ENCODE measurements at places on chromosomes 16 and 17. TPM values are rescaled to one million over a fixed set of nuclear protein-coding genes. Genes with fewer than 3 reads are reported as not detected.

TAT gene
- total RNA-seq: 0.07 TPM

CA10 gene
- 0.29 TPM for total RNA-seq

CACNG4 gene
- 10.1 TPM for total RNA-seq

MEIOC gene
- total RNA-seq: 0.11 TPM

MAP2K4 gene
- total RNA-seq: 57.5 TPM

TBC1D28 gene
- 0.18 TPM for total RNA-seq

TBC1D26 gene
- total RNA-seq: 2.8 TPM

GRCh38 chr17:36545077-36545464 lies 352 bp downstream of the GGNBP2 start:
- H3K27me3 ChIP-seq: no peaks in the 10 kb centered on the region
- peak overlapping the region; percentile 96 for H3K4me3 ChIP-seq
- H3K27ac ChIP-seq: peak overlapping the region; percentile 100
- no peak for DNase-seq
- peaks cover under 1% of the 10 kb centered on the region for H3K36me3 ChIP-seq

DNA sequence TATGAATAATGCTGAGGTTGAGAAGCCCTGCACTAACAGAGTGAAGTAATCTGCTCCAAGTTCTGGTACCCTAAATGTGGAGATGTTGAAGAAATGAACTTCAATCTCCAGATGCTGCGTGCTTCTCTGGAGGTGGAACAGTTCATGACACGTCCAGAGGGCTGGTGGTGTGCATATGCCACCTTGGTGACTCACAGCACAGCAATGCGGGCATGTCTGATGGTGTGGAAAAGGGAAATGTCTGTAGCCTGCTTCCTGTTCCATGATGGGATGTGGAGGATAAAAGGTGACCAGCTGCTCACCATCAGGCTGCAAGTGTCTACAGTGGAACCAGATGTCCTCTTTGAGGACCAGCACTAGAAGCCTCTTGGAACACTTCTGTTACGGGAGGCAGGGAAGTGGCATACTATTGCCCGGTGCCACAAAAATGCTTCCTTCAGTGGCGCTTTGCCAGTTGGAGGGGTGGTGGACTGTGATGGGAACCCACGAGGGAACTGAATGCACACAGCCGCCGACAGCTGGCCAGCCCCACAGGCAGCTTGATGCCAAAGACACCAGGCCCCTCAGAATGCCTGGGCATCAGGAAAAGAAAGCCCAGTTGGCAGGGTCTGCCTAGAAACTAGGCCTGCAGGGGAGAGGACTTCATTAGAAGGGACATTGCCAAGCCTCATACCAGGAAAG lies 19.9 kb downstream of the SNX11 start:
- no peaks in the 10 kb centered on the region for H3K4me1 ChIP-seq
- DNase-seq: no peak
- no peak overlapping the region for H3K4me3 ChIP-seq
- H3K27ac ChIP-seq: no peak overlapping the region
- no peaks in the 10 kb centered on the region for H3K27me3 ChIP-seq
- peaks cover 11% of the 10 kb centered on the region for H3K36me3 ChIP-seq

- H3K4me1 ChIP-seq: peaks cover 26% of the 10 kb centered on the region
- no peak for DNase-seq
- H3K4me3 ChIP-seq: no peak overlapping the region
Measured at GRCh38 chr16:3980253-3981111, 100.0 kb upstream of the CREBBP start.

DNA sequence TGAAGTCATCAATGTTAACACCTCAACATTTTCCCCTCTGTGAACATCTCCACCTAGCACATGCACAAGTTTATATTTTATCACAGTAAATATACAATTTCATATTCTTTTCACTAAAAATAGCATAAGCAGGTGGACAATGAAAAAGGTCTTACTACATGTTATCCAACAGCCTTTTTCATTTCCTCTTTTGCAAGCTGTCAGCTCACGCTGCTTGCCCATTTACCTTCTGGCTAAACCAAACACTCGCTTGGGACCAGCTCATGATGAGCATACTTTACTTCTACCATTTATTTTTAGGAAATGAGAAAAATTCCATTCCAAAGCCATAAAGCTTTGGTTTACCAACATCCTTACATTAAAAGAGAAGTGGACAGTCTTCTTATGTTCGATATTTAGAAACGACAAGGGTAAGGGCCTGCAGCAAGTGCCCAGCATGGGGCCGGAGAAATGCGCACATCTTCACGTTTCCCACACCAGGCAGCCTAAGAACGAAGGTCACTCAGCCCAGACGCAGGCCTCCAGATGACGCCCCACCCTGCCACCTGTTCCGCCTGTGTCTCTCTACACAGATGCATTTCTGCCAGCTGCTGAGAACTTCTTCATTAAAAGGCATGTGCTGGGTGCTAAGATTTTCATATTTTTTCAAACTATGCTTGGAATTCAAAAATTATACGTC lies 13.9 kb downstream of the SNN start:
- H3K27ac ChIP-seq: no peak overlapping the region
- DNase-seq: no peak
- H3K36me3 ChIP-seq: peaks cover 44% of the 10 kb centered on the region
- no peaks in the 10 kb centered on the region for H3K27me3 ChIP-seq
- H3K4me3 ChIP-seq: no peak overlapping the region

- no peaks in the 10 kb centered on the region for H3K27me3 ChIP-seq
- no peak overlapping the region for H3K27ac ChIP-seq
- H3K36me3 ChIP-seq: peaks cover 11% of the 10 kb centered on the region
Measured at GRCh38 chr16:11073407-11073999, 129.1 kb downstream of the CLEC16A start.

GRCh38 chr16:57186872-57187854 lies 1.0 kb downstream of the RSPRY1 start:
- peak; percentile 41 for DNase-seq
- H3K4me3 ChIP-seq: peak overlapping the region; percentile 95
- H3K36me3 ChIP-seq: peaks cover 3% of the 10 kb centered on the region

- peaks cover 7% of the 10 kb centered on the region for H3K36me3 ChIP-seq
- H3K4me3 ChIP-seq: peak overlapping the region; percentile 60
- no peak overlapping the region for H3K27ac ChIP-seq
- DNase-seq: no peak
Measured at GRCh38 chr17:42781639-42782165, 1.3 kb downstream of the WNK4 start.

GRCh38 chr17:12982224-12982623 lies 35.6 kb downstream of the ELAC2 start:
- no peaks in the 10 kb centered on the region for H3K27me3 ChIP-seq
- H3K4me3 ChIP-seq: no peak overlapping the region
- peaks cover 2% of the 10 kb centered on the region for H3K36me3 ChIP-seq
- no peak for DNase-seq

DNA sequence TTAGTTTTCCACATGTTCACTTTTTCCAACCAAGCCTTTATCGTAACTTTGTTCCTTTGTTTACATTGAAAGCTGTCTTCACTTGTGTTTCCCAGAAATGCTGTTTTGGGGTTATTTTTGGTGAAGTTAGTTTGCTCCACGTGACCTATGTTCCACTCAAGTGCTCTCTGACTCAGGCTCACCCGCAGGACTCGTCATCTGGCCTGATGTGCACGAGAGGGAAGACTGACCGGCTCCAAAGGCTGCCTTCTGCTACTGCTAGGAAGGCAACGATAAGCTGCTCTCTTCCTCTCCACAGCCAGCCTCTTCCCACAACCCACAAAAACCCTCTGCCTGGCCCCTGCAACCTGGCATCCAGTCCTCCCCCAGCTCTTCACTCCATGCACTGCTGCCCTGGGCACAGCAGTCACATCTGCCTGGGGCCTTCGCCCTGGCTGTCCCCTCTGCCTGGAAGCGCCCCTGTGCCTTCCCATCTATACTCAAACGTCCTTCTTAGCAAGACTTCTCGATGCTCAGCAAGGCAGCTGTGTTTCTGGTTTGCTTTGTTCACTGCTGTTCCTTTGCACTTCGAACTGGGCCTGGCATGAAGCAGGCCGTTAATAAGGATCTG lies 28.0 kb downstream of the ZCCHC14 start:
- no peak overlapping the region for H3K4me3 ChIP-seq
- H3K27ac ChIP-seq: peak overlapping the region; percentile 88
- peaks cover 43% of the 10 kb centered on the region for H3K4me1 ChIP-seq
- H3K27me3 ChIP-seq: no peaks in the 10 kb centered on the region
- H3K36me3 ChIP-seq: peaks cover 2% of the 10 kb centered on the region

DNA sequence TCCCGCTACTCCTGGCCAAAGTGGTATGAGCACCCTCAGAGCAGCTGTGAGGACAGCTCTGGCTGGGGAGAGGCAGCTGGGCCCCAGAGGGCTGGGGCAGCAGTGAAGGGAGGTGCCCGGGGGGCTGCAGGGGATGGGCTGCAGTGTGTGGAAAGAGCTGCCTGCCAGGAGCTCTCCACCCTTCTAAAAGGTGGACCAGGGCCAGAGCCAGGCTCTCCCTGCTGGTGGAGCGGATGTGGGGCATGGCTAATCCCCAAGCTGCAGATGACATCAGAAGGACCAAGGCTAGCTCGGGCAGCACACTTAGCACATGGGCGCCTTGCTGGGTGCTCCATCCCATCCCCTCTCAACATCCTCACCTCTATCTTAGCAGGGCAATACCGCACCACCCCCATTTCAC lies 103.1 kb downstream of the SDK2 start:
- DNase-seq: no peak
- H3K36me3 ChIP-seq: no peaks in the 10 kb centered on the region
- no peak overlapping the region for H3K4me3 ChIP-seq
- peaks cover 27% of the 10 kb centered on the region for H3K4me1 ChIP-seq

GRCh38 chr16:75573955-75574354 lies 7.8 kb downstream of the GABARAPL2 start:
- H3K27me3 ChIP-seq: no peaks in the 10 kb centered on the region
- no peak overlapping the region for H3K27ac ChIP-seq
- no peak for DNase-seq

- no peak for DNase-seq
- no peaks in the 10 kb centered on the region for H3K27me3 ChIP-seq
- peak overlapping the region; percentile 16 for H3K27ac ChIP-seq
- H3K4me3 ChIP-seq: no peak overlapping the region
- peaks cover 49% of the 10 kb centered on the region for H3K4me1 ChIP-seq
- H3K36me3 ChIP-seq: no peaks in the 10 kb centered on the region
Measured at GRCh38 chr17:50035421-50035879, 20.5 kb upstream of the ITGA3 start.

DNA sequence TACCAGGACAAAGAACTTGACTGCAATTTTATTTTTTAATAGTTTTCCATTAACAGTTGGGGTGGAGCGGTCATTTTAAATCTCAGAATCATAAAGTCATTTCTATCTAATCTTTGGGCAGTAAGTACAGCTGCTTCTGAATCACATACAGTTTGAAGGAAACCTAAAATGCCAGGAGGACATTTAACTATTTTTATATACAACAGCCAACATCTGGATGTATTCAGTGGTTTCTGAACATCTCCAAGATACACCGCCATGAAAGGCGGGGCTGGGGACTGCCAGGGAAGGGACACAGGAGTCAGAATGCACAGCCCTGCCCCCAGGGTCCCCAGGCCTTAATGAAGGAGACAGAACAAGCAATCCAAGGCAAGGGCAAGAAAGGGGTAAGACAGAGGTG lies 392.3 kb downstream of the SLC39A11 start:
- DNase-seq: no peak
- no peak overlapping the region for H3K4me3 ChIP-seq
- peaks cover 6% of the 10 kb centered on the region for H3K4me1 ChIP-seq

DNA sequence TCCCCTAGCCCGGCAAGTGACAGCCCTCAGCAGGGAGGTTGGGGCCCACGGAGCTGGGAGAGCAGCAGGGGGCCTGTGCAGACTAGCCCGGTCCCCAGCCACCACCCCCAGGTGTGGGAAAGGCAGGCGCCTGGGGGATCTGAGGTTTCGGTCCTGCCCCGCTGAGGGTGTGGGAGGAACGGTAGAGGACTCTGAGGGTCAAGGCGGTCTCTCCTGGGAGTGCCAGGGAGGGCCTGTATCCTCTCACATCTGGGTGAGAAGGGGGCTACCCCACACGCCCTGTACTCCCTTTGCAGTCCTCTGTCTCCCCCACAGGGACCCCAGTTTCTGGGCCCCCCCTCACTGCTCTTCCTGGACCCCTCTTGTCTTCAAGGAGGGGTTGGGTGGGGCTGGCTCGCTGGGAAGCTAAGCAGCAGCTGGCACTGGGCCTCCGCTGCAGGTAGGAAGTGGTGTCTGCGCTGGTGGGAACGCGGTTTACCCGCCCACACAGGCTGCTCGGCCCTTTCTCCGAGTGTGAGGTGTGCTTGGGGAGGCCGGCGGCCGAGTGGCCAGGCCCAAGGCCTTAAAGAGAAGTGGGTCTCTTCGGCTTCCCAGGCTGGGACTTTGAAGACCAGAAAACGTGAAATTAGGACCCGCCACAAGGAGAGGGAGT lies 15.4 kb downstream of the CD7 start:
- DNase-seq: no peak
- H3K27ac ChIP-seq: no peak overlapping the region
- no peak overlapping the region for H3K4me3 ChIP-seq
- H3K36me3 ChIP-seq: no peaks in the 10 kb centered on the region

GRCh38 chr17:77530591-77530990 lies 389.8 kb downstream of the SEC14L1 start:
- peaks cover 55% of the 10 kb centered on the region for H3K27me3 ChIP-seq
- DNase-seq: no peak
- peaks cover 5% of the 10 kb centered on the region for H3K4me1 ChIP-seq
- H3K4me3 ChIP-seq: no peak overlapping the region
- H3K27ac ChIP-seq: no peak overlapping the region

DNA sequence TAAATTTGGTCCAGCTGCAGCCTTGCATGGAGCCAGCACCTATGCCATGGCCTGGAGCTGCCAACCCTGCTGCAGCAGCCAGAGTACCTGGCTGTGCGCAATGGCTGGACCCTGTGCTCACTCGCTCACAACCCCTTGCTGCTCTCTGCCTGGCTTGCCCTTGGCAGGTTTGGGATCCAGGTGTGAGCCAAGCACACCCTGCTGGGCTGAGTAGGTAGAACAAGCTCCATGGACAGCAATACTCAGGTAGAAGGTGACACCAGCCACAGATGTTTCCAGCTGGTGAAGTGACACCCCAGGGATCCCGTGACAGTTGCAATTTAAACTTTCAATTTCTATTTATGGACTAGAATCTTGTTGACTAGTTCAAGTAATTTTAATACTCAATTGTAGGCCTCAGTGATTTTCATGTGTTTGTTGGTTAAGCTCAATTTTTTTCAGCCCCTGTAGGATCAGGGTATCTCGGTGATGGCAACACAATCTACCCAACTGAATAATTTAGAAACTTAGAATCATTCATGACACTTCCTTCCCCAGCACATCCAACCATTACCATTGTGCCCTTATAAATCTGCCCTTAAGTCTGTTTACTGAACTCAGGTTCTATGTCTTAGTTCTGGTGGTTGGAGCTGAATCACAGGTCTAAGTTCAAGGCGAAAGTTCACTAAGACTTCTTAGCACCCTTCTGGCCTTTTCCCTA lies 480.0 kb downstream of the PMP22 start:
- no peak overlapping the region for H3K27ac ChIP-seq
- no peaks in the 10 kb centered on the region for H3K36me3 ChIP-seq
- H3K4me3 ChIP-seq: no peak overlapping the region
- H3K27me3 ChIP-seq: peaks cover 14% of the 10 kb centered on the region

DNA sequence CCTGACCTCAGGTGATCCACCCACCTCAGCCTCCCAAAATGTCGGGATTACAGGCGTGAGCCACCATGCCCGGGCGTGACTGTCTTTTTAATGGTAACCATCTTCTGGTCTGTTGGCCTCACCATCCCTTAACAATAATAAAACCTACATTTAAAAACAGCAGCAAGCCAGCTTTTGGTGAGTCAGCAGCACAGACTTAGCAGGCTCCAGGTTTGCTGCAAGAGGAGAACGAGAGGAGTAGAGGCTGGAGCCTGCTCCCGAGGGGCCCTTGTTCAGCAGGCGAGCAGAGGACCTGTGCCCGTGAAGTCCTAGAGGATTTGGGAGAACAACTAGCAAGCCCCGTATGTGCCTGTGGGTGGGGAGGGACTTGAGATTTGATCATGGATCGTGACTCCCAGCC lies 35.7 kb downstream of the MYH13 start:
- no peak overlapping the region for H3K27ac ChIP-seq
- DNase-seq: no peak
- H3K36me3 ChIP-seq: no peaks in the 10 kb centered on the region
- H3K4me1 ChIP-seq: no peaks in the 10 kb centered on the region
- H3K27me3 ChIP-seq: peaks cover 3% of the 10 kb centered on the region
- H3K4me3 ChIP-seq: no peak overlapping the region
